Peyer's patch (tissue), 4 donors: ENCODE measurements at places on chromosomes 1 and 21. TPM values are rescaled to one million over a fixed set of nuclear protein-coding genes. Genes with fewer than 3 reads are reported as not detected.

SLAMF9 gene
- total RNA-seq: not detected

PPM1J gene
- total RNA-seq: 0.67 TPM

KCNJ9 gene
- not detected for total RNA-seq

MX2 gene
- 39.6 TPM for total RNA-seq

SNRNP40 gene
- 28.2 TPM for total RNA-seq

CAMK2N1 gene
- 89.7 TPM for total RNA-seq

EPHA2 gene
- total RNA-seq: 36.3 TPM

KRTAP10-3 gene
- not detected for total RNA-seq

DNA sequence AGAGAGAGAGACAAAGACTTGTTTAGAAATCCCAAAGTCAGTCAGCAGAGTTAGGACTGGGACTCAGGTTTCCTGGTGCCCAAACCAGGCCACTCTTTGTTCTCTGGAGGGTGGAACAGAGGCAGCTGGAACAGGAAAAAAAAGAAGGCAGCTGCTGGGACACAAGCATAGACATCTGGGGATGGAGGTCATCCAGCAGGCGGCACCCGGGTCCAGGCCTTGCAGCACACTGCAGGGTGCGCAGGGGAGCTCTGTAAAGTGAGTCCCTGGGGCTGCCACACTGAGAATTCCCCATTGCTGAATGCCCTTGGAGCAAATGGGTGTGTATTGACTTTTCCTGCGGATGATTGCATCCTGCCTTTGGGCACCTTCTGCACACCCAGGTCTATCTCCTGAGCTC is 222.9 kb upstream of the CSF3R start:
- DNase-seq: no peak

- DNase-seq: peak; percentile 23
Measured at GRCh38 chr1:17018849-17019248, 7.1 kb upstream of the ATP13A2 start.

- DNase-seq: no peak
Measured at GRCh38 chr1:48224791-48225190, 2.3 kb downstream of the SLC5A9 start.

- peak; percentile 55 for DNase-seq
Measured at GRCh38 chr1:66282343-66282852, 251.6 kb upstream of the SGIP1 start.

- DNase-seq: no peak
Measured at GRCh38 chr1:215672482-215672881, 105.4 kb downstream of the KCTD3 start.

DNA sequence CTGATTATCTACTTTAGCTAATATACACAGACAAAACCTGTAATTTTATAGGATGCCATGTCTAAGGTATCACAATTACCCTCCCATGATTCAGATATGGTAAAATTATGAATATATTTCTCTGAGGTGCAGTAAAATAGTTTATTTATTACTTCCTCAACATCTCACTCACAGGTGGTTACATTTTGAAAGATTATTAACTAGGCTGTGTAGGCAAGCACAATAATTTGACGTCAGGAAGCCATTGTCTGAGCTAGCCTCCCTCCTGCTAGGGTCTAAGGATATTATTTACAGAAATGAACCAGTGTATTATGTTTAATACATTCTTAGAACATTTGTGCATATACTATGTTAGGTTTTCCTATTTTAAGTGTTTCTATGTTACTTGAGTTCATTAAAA is 69.9 kb upstream of the ADGRL2 start:
- no peak for DNase-seq

DNA sequence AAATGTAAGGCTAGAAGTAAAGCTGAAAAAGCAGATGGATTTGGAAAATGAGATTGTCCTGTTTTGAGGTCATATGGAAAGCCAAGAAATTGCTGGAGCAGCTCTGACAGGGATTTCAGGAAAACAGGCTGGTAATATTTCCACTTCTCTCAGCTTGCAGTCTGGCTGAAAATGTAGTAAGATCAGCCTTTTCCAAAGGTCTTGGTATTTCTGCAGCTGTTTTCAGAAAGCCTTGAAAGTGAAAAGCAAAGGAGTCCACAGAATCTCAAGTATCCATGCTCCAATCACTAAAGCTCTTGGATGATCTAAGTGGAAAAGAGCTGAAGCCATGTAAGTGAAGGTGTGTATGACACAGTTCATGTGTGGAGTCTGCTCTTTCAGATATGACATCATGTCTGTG is 41.6 kb upstream of the APOBEC4 start:
- DNase-seq: no peak

- DNase-seq: no peak
Measured at GRCh38 chr1:46153228-46153627, 20.8 kb upstream of the PIK3R3 start.

- DNase-seq: no peak
Measured at GRCh38 chr1:8456308-8456912, 138.5 kb downstream of the SLC45A1 start.

DNA sequence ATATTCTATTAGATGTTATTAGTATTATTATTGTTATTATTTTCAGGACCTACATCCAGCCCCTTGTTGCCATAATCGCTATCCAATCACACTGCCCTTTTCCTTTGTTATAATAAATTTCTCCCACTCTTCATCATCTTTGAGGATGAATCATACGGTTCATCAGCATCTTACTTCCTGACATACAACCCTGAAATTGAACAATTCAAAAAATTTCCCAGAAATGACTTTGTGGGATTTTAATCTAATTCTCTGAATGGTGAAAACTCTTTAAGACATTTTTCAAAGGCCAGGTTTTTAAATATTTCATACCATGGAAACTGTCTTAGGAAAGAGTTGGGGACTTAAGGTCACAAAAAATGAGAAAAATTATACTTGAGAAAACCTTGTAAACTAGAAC is 353.5 kb downstream of the ST6GALNAC3 start:
- no peak for DNase-seq

DNA sequence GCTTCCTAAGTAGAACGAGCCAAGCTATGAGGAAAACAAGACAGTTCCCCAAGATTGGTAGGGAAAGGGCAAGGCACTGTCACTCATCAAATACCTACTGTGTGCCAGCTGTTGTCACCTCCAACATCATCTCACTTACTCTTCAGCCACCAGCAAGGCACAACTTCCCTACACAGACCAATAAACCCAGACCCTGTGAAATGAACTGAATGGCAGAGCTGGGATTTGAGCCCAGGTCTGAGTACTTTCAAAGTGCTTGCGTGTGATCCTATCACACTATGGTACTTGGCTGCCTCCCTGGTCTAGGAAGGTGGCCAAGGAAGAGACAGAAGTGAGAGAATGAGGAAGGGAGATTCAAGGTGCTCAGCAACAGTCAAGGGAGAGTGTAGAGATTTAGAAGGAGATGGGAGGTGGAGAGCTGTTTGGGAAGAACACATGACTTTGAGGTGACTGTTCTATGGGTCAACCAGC is 16.7 kb upstream of the TRIM63 start:
- no peak for DNase-seq

GRCh38 chr1:173867141-173867752 is 542 bp downstream of the GAS5 start:
- no peak for DNase-seq

DNA sequence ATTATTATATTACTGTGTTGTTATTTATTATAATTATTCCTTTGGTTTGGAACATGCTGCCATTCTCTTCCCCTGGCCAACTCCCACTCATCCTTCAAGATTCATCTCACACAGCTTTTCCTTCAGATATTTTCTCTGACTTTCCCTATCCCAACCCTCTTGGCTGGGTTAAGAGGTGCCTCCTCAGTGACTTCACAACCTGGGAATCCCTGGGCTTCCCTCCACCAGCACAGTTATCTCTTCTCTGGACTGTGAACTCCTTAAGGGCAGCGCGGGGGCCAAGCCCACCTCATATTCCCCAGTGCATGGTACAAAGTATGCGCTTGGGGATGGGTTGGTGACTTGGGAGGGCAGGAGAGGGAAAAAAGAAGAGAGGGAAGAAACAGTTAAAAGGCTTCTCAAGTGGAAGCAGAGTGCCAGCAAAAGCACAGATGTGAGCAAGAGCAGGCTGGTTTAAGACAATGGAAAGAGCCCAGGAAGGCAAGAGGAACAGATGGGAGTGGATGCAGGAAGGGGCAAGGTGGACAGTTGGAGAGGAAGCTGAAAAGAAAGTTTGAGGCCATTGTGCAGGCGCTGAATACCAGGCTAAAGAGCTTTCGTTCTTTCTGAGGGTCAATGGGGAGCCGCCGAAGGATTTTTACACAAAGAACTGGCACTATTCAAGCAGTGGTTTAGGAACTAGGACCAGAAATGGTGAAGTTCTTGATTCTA is 132.3 kb downstream of the BEND5 start:
- no peak for DNase-seq

GRCh38 chr1:214004014-214004413 is 16.2 kb downstream of the PROX1 start:
- DNase-seq: no peak

- DNase-seq: no peak
Measured at GRCh38 chr1:219090607-219091006, 83.1 kb upstream of the LYPLAL1 start.

GRCh38 chr21:15065392-15066122 is 757 bp upstream of the NRIP1 start:
- peak; percentile 94 for DNase-seq

DNA sequence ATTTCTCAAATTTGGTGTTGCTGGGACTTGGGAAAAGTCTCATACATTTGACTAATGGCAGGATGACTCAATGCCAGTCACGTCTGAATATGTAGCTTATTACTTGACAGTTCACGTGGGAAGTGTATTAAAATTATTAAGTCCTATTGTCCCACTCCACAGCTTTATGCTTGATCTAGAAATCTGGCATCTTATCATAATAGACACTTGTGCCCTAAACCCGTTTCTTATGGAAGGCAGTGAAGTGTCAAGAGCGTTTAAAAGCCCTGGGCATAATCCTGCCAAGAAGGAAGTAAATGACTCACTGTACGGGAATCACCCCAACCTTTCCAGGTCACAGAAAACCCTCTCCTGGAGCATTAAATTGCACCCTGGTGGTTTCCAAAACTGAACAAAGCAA is 207.4 kb downstream of the APP start:
- DNase-seq: no peak

DNA sequence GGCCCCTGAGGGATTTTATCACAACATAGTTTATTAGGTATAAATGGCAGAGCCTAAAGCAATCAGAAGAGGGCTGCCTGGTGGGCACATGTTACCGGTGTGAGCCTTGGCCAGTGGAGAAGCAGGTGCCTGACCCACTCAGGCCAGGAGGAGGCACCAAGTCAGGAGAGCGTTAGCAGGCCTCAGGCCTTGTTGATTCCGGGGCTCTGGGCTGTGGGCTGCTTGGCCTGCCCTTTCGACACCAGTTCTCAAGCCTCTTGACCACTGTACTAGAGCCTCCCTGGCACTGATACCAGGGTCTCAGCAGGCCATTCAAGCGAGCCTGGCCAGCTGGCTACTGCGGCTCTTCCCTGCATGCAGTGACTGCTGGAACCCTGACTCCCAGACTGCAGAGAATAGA is 20.8 kb downstream of the CLDN14 start:
- DNase-seq: no peak

DNA sequence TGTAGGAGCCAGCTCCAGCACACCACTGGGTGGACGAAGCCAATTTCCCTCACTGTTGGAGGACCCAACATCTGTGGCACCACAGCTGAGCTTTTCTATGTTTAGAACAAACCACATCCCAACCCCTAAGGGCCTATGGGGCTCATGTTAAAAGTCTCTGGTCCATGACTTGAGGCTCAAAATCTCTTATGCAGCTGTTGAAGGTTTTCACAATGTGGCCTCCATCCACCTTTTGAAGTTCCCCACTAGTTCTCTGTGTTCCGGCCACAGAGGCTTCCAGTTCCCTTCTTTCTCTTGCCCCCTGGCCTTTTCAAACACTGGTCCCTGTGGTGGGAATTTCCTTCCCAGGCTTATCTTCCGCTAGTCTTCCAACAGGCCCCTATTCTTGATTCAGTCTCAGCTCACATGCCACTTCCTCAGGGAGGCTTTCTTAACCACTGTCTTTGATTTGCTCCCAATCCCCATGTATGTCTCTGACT is 3.9 kb upstream of the IFNLR1 start:
- peak; percentile 72 for DNase-seq
